ENCODE measurements at places on chromosomes 1 and 21.

DNA sequence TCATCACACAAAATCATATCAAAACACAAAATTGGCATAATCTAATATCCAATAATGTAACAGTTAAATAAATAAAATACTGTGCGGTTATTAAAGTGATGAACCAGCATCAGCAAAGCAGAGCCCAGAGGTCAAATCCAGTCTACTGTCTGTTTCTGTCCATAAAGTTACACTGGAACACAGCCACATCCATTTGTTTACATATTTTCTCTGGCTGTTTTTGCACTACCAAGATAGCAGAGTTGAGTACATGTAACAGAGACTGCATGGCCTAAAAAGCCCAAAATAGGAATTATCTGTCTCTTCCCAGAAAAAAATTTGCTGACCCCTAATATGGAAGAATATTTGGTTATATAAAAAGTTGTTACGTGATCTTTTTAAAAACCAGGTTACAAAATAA, 242.2 kb upstream of the DMRTA2 start:
- DNase-seq, result no peak

- no peak for DNase-seq
Observed at GRCh38 chr1:80056179-80056578, 1049.6 kb upstream of the ADGRL4 start.

DNA sequence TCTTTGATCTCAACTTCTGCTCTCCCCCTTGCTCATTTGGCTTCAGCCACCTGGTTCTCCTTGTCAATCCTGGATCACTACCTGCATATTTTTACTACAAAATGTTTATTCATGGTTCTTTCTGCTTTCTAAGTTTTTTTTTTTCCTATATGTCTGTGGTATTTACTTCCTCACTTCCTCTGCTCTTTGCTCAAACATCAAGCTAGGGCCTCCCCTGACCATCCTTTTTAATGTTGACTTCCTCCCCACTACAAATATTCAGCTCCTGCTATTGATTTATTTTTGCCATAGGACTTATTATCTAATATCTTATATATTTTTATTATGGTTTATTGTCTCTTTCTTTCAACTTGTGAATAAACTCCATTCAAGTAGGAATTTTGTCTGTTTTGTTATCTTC, 14.1 kb upstream of the SLC19A2 start:
- no peak for DNase-seq

DNA sequence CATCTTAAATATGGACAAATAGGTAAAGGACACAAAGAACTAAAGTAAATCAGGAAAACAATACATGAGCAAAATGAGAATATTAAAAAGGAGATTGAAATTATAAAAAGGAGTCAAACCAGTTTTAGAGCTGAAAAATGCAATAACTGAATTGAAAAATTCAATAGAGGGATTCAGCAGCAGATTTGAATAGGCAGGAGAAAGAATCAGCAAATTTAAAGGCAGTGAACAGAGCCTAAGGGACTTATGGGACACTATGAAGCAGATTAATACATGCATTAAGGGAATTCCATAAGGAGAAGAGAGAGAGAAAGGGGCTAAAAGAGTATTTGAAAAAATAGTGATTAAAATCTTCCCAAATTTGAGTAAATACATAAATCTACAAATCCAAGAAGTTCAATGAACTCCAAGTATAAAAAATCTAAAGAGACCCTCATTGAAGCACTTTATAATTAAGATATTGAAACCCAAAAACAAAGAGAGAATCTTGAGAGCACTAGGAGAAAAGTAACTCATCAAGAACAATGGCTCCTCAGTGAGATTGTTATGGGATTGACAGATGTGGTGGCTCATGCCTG, 2.9 kb downstream of the CFAP107 start:
- DNase-seq, result no peak

GRCh38 chr1:19877821-19878636, 4.2 kb upstream of the OTUD3 start:
- no peak for DNase-seq

DNA sequence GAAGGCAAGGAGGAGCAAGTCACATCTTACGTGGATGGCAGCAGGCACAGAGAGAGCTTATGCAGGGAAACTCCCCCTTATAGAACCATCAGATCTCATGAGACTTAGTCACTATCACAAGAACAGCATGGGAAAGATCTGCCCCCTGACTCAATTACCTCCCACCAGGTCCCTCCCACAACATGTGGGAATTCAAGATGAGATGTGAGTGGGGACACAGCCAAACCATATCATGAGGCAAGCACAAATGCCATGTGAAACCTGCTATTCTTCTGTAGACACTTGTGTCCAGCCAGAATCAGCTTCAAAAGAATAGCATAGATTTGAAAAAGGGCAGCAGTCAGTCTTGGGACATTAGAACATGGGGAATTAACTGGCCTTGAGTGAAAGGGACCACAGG, 32.2 kb upstream of the UBE2U start:
- DNase-seq, result no peak

DNA sequence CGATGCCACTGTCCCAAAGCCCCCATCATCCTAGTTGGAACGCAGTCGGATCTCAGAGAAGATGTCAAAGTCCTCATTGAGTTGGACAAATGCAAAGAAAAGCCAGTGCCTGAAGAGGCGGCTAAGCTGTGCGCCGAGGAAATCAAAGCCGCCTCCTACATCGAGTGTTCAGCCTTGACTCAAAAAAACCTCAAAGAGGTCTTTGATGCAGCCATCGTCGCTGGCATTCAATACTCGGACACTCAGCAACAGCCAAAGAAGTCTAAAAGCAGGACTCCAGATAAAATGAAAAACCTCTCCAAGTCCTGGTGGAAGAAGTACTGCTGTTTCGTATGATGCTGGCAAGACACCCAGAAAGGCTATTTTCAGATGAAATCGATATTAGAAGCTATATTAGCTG, 8.1 kb downstream of the RHOU start:
- DNase-seq, result no peak

DNA sequence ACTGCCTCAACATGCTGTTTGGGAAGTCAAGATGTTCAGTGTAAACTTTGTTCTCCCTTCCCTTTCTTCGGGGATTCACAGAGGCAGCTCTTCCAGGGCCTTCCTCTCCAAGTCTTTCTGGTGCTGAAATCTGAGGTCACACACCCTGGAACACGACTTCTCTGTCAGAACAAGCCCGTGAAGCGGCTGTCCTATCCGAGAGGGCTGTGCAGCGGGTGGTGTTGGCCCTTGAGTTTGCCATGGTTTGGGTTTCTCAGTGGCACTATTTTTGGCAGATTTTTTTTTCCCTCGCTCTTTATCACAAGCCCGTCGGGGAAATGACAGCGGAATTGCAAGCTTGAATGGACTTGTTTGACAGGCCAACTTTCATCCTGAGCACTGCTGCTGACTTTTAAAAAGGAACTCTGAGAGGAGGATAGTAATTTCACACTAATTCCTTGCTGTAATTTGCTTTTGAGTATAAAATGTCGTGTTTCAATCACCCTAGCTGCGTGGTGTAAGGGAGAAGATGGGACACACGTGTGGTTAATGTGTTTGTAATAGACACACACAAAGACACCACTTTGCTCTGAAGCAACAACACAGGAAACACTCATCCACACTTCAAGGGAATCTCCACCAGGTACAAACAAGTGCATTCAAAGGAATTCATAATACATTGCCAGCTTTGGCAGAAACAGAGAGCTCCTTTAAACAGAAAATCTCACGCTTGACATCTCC, 60.1 kb upstream of the TARBP1 start:
- DNase-seq, result no peak

GRCh38 chr1:198556971-198557370, 16.5 kb upstream of the ATP6V1G3 start:
- no peak for DNase-seq

DNA sequence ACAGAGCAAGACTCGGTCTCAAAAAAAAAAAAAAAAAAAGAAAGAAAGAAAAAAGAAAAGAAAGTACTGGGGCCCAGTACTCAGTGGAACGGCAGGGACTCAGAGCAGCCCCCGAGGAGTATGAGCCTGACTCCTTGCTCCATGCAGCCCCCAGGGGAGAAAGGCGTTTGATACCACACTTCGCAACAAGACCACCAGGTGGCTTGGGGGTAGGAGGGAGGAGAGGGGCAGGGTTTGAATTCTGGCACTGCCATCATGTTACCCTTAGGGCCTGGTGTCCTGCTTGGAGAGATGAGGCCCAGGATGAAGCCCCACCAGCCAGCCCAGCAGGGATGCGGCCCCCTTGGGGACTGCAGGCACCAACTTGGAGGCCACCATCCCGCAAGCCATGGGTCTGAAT, 321.3 kb upstream of the VAMP3 start:
- no peak for DNase-seq

- DNase-seq, result no peak
Observed at GRCh38 chr1:237448042-237448441, 406.1 kb downstream of the RYR2 start.

GRCh38 chr1:15696956-15697521, 12.9 kb downstream of the PLEKHM2 start:
- DNase-seq, result no peak

DNA sequence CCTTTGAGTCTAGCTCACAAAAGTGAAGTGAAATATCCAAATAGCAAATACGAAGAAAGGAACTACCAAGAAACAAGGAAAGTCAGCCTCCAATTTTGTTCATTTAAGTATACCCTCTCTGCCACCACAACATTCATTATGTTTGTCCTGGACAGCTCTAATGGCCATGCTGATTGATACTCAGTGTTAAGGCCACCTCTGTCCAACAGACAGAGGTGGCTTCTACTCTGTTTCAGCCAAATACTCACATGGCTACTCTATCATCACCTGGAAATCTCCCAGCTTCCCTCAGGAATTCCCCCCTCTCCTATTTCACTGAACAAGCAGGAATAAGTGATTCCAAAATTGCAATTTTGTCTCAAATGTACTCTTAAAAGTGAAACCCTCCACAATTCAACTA, 10.7 kb downstream of the APP start:
- no peak for DNase-seq

DNA sequence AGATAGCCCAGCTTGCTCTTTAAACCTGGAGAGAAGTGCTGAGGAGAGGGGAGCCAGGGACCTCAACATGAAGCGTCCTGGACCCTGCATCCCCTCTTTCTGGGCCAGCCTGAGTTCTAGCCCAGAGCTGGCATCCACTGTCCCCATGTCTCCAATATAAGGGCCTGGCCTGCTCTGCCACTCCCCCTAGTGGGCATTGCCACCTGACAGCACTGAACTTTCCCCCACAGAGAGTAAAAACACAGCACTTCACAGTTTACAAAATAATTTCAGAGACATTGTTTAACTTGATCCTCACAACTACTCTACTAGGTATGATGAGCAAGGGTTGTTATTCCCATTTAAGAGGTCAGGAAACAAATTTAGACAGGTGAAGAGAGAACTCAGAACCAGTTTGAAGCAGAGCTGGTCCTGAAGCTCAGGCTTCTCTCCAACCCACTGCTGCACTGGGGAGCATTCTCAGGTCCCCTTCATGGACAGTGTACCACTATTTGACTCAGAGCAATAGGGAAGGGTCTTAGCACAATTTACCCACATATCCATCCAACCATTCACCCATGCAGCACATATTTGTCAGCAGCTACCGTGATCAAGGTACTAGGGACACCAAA, 151.2 kb downstream of the DMRTA2 start:
- no peak for DNase-seq

- no peak for DNase-seq
Observed at GRCh38 chr21:37073417-37074196, 553 bp downstream of the TTC3 start.

DNA sequence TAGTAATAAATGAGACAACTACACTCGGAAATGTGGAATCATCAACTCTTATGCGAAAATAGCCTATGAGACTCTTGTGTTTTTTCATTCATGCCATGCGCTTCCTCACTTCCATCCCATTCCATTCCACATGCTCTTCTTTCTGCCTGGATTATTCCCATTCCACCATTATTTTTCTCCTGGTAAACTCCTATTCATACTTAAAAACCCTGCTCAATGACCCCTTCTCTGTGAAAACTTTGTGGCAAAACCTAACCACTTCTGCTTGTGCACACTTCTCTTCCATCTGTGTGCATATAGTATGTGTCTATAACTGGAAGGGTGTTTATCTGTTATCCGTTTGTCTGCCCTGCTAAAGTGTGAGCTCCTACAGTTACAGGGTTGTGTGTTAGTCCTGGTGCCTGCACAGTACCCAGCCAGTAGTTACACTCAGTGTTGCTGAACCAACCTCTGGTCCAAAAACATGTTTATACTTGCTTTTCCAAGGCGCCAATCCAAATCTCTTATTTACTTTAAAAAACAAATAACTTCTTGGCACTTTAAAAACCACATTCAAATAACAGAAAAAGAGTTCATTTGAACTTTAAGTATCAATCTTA, 10.7 kb downstream of the EPHX1 start:
- no peak for DNase-seq

DNA sequence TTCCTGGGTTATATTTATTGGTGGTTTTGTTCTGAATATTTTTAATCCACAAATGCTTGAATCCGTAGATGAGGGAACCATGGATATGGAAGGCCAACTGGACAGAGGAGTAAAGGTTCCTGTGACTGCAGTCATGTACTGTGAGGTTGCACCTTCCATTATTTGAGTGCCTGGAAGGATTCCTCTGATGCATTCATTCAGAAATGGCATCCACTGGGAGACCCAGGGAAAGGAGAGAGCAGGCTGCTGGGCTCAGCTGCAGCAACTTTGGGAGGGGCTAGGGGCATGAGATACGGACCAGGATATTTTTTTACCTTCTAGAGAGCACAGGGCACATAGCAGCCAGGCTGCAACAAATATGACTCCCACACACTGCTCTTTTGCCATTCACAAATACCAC, 19.5 kb downstream of the AK2 start:
- no peak for DNase-seq

GRCh38 chr1:16215882-16216753, 3.7 kb upstream of the ARHGEF19 start:
- DNase-seq, result peak; percentile 31

DNA sequence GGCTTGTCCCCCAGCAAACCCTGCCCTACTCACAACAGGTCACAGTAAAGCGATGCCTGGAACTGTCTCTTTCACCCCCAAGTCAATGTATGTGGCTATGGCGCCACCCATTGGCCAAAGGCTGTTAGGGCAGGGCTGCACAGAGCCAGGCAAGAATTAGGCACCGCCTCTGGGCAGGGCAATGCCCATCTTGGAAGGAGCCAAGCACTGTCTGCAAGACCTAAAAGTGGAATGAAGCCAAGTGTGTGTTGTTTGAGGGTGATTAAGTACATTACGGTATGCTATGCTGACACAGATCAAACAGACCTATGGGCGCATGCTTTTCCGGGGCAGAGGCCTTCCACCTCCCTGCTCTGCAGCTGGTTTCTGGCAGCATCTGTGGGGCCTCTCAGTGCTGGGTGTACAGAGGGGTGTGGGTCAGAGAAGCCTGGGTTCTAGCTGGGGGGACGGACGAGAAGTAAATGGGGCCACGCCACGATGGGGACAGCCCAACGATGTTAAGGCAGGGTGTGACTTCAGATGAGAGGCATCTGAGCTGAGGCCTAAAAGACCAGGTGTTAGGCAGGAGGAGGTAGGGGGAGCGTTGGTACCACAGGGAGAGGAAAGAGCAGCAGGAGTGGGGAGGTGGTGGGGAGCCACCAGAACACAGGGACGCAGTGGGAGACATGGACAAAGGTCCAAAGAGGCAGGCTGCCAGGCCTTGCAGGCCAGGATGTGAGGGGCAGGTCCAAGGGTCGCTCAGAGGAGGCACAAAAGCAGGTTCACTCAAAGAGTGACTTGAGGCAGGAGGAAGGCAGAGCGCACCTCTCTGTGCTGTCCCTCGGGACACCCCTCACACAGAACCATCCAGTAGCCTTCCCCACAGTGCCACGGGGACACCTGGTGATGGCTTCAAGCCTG, 49.8 kb downstream of the ACOT7 start:
- DNase-seq, result peak; percentile 57

- no peak for DNase-seq
Observed at GRCh38 chr1:230340526-230341161, 85.5 kb downstream of the PGBD5 start.

GRCh38 chr21:15065392-15066122, 757 bp upstream of the NRIP1 start:
- peak; percentile 58 for DNase-seq
